Gastroesophageal sphincter (tissue), 4 donors: ENCODE measurements at places on chromosomes 3 and 15.
A peak's percentile ranks its signal among the peaks of the same experiment; 100 is the strongest.

DNA sequence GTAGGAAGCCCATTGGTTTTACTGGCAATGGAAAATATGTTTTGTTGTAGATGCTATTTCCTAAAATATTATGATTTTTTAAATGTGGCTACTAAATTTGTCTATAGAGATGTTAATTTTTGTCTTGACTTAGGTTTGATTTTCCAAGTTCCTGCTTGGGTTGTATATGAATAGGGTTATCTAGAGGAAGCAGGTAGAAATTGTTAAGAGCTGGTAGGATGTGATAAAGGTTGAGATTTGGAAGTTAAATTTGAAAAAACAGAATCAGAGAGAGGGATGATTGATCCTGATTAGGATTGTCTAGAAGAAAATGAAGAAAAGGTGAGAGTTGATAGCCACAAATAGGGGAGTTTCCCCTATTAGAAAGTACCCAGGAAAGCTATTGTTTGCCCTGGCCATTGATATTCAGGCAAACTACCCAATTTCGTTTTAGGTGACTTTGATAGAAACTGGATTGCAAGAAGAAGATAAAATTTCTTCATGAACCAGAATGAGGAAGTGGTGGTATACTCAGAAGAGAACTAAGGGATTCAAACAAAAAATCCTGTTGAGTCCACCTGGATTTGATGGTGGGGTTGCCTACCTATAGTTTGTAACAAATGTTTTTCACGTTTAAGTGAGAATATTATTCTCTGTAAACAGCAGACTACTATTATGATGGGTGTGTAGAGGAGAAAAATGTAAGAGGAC, 91.2 kb upstream of the PHLDB2 start:
- ATAC-seq, result no peak

GRCh38 chr3:71614869-71615268, 31.3 kb upstream of the FOXP1 start:
- no peak for ATAC-seq

- ATAC-seq, result no peak
Observed at GRCh38 chr3:64456674-64457073, 231.1 kb downstream of the ADAMTS9 start.

- no peak for ATAC-seq
Observed at GRCh38 chr15:91874171-91874570, 20.7 kb downstream of the SLCO3A1 start.

DNA sequence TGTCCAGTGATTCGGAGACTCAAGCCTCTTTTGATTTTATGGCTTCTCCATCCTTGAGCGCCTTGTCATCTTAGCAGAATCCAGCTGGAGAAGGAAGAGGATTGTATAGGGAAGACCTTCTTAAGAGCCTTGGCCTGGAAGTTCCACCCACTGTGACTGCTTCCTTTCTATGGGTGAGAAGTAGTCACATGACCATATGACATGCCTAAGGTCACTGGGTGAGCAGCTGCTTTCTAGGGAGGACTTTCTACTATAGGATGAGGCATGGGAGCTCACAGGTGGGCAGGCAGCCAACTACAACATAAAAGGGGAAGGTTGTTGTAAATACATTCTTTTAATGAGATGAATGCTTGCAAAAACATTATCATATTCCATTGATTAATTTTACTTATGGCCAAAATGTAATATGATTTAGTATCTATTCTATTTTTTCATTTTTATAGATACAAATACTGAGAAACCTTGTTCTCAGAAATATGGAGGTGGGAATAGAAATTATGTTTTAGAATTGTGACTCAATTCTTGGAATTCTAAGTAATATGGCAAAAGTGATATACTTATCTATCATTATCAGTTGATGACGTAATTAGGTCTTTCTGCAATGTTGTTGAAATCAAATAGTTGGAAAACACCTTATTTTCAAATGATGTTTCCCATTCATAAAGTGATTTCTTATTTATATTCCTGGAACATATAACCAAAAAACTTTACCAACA, 53.6 kb upstream of the MINAR1 start:
- no peak for ATAC-seq

GRCh38 chr15:35038626-35039451, 46.3 kb downstream of the NANOGP8 start:
- ATAC-seq, result no peak

GRCh38 chr15:62482785-62483429, 317.8 kb upstream of the C2CD4B start:
- ATAC-seq, result no peak

DNA sequence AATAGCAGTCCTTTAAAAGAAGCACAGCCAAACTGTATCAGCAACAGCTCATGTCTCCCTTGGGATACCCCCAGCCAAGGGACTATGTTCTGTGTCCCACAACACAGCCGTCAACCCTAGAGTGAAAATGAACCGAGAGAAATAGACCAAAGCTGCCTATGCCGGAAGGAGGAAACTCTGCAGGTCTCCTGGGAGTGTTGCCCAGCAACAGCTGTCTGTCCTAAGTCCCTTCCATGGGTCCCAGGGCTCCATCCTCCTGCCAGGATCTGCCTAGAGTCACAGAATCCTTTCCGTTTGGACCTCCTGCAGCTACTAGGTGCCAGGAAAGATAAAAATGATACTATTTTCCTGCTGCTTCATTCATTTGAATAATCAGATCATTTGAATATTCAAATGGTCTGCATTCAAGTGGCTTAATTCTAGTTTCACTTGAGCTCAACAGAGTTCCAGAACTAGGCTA, 53.1 kb downstream of the TRANK1 start:
- ATAC-seq, result no peak

DNA sequence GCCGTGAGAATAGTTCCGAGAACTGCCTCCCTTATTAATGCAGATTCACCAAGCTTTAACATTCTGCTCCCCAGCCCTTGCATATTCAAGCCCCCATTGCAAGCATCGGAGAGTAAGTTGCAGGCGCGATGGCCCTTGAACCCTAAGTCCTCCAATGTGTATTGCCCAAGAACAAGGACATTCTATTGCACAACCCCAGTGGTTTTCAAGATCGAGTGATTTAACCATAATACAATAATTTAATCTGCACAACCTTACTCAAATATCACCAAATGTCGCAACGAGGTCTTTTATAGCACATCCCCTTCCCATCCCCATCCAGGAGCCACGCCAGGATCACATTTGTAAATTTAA, 21.7 kb upstream of the PLXND1 start:
- ATAC-seq, result peak; percentile 13

- no peak for ATAC-seq
Observed at GRCh38 chr3:84783281-84783680, 175.5 kb upstream of the CADM2 start.

- ATAC-seq, result peak; percentile 89
Observed at GRCh38 chr15:86399041-86399954, 319.6 kb downstream of the AGBL1 start.

GRCh38 chr3:149270180-149270579, 48.6 kb upstream of the CP start:
- no peak for ATAC-seq

DNA sequence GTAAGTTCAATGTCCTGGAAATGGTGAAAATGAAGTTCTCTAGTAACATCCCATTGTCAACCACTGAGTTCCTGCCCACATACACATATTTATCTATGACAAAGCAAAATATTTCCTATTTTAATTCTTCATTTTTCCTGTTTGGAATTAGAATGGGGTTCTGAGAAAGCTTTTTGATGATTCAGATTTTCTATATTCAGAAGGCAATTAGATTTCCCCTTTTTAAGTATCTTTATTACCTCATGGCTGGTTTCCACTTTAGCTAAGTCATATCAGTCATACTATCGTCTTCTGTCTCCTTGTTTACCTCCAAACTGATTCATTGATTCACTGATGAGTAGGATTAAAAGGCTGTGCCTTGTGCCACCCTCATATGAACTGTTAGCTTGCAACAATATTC, 17.9 kb downstream of the ETFA start:
- no peak for ATAC-seq
